ENCODE measurements at places on chromosomes 2 and 18. TPM values are rescaled to one million over a fixed set of nuclear protein-coding genes. Genes with fewer than 3 reads are reported as not detected.

- H3K27me3 ChIP-seq: no peaks in the 10 kb centered on the region
- H3K27ac ChIP-seq: no peak overlapping the region
- H3K4me3 ChIP-seq: no peak overlapping the region
- peak; percentile 59 for DNase-seq
- no peaks in the 10 kb centered on the region for H3K4me1 ChIP-seq
Observed at GRCh38 chr18:73766910-73767515, 380.6 kb downstream of the FBXO15 start.

GRCh38 chr2:216922175-216922780 is 62.4 kb upstream of the TNP1 start:
- H3K4me3 ChIP-seq: no peak overlapping the region
- peaks cover 48% of the 10 kb centered on the region for H3K4me1 ChIP-seq
- H3K27ac ChIP-seq: no peak overlapping the region
- H3K36me3 ChIP-seq: no peaks in the 10 kb centered on the region
- DNase-seq: peak; percentile 58

DNA sequence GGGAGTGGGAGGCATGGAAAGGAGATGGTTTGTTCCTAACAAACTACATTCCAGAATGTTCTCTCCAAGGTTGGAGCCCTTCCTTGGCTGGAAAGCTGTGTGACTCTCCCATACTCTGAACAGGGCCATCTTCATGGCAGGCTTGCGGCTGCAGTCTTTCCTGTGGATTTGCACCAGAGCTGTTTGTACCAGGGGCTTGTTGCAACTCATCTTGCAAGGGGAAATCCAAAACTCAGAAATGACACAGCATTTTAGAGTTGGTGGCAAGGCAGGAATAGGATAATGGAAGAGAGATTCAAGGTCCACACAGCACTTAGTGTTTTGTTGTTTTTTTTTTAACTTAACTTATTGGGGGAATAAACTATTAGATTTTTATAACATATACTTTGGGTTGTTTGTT is 73.7 kb upstream of the ZNF516 start:
- no peak overlapping the region for H3K27ac ChIP-seq
- no peak overlapping the region for H3K4me3 ChIP-seq
- no peaks in the 10 kb centered on the region for H3K36me3 ChIP-seq
- DNase-seq: no peak
- H3K27me3 ChIP-seq: no peaks in the 10 kb centered on the region

The BCL11A gene
- polyA plus RNA-seq: 2.8 TPM

GRCh38 chr18:24764766-24765165 is 304.3 kb downstream of the HRH4 start:
- peaks cover 6% of the 10 kb centered on the region for H3K4me1 ChIP-seq
- H3K4me3 ChIP-seq: no peak overlapping the region
- H3K27ac ChIP-seq: no peak overlapping the region
- H3K27me3 ChIP-seq: no peaks in the 10 kb centered on the region
- no peaks in the 10 kb centered on the region for H3K36me3 ChIP-seq

The SMCHD1 gene
- polyA plus RNA-seq: 25.3 TPM

The MXD1 gene
- polyA plus RNA-seq: 6.0 TPM

DNA sequence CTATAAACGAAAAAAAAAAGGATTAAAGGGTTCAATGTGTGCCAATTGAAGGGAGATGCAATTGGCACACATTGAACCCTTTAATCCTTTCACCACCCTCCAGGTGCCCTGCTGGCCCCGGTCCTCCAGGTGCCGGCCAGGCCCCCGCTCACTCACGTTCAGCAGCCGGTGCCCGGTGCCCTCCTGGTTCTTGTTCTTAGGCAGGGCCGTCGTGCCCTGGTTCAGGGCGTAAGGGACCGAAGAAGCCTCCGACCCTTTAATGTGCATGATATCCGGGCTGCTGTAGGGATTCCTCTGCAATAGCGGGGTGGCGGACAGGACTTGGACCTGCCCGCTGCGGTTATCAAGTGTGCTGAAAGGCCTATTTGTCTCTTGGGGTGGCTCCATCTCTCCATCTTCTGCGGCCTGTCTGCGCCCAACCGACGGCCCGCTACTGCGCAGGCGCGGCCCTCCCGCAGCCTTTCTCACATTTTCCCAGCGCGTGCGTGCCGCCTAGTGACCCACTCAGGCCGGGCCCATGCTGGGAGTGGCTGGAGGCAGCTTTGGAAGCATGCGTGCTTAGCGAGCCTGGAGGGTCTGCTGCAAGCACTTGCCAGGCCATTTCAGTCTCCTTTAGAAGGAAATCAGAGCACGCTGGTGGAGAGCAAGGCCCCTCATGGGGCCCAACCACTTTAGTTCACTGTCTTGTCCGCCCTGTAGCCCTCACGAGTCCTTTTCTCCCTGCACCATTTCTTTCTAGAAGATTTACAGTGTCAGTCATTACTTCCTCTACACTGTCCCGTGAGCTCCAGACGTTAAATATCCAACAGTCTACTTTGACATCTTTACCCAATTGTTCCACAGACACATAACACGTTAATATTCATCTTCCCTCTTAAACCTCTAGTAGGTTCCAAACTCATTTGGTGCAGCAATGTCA is 24.3 kb downstream of the TMEM237 start:
- peak overlapping the region; percentile 11 for H3K4me3 ChIP-seq
- no peak overlapping the region for H3K27ac ChIP-seq
- H3K27me3 ChIP-seq: no peaks in the 10 kb centered on the region
- H3K4me1 ChIP-seq: peaks cover 4% of the 10 kb centered on the region
- H3K36me3 ChIP-seq: peaks cover 7% of the 10 kb centered on the region

GRCh38 chr18:1585881-1586488 is 681.3 kb downstream of the ADCYAP1 start:
- H3K4me3 ChIP-seq: no peak overlapping the region
- no peaks in the 10 kb centered on the region for H3K36me3 ChIP-seq
- no peak overlapping the region for H3K27ac ChIP-seq

- no peaks in the 10 kb centered on the region for H3K36me3 ChIP-seq
- no peaks in the 10 kb centered on the region for H3K4me1 ChIP-seq
- no peaks in the 10 kb centered on the region for H3K27me3 ChIP-seq
- H3K27ac ChIP-seq: no peak overlapping the region
Observed at GRCh38 chr2:118721817-118722551, 125.5 kb downstream of the EN1 start.

DNA sequence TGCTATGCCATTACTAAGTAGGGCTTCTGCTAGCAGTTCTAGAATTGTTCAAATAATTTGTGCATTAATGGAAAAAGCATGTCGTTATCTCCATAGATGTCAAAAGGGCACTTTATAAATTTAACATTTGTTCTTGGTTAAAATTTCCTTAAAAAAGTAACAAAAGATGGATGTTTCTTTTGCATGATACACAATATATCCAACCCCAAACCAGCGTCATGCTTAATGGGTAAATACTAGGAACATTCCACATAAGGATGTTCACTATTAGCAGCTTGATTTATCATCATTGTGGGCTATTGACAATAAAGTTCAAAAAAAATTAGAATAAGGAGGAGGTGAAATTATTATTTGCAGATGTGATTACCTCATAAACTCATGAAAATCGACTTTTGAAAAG is 79.7 kb downstream of the GREB1L start:
- no peaks in the 10 kb centered on the region for H3K36me3 ChIP-seq
- H3K4me1 ChIP-seq: no peaks in the 10 kb centered on the region
- no peak for DNase-seq
- H3K27ac ChIP-seq: no peak overlapping the region
- no peak overlapping the region for H3K4me3 ChIP-seq

The SFT2D3 gene
- polyA plus RNA-seq: not detected

The CCDC68 gene
- polyA plus RNA-seq: 0.49 TPM

All from muscle of leg (tissue), 16 donors.